Lower leg skin (tissue), 4 donors: ENCODE measurements at places on chromosomes 5 and 9.
A peak's percentile ranks its signal among the peaks of the same experiment; 100 is the strongest.

GRCh38 chr9:5939530-5939929, 48.8 kb downstream of the MLANA start:
- DNase-seq: no peak

GRCh38 chr5:102277144-102277543, 18.9 kb downstream of the SLCO4C1 start:
- DNase-seq: no peak

- no peak for DNase-seq
Measured at GRCh38 chr9:118271331-118271730, 567.1 kb downstream of the TLR4 start.

- DNase-seq: no peak
Measured at GRCh38 chr5:86500947-86501346, 116.8 kb upstream of the COX7C start.

- DNase-seq: no peak
Measured at GRCh38 chr9:113966394-113966793, 90.3 kb downstream of the ZNF618 start.

GRCh38 chr5:89604342-89604741, 721.4 kb upstream of the MEF2C start:
- DNase-seq: no peak

GRCh38 chr9:101514071-101514470, 19.6 kb upstream of the RNF20 start:
- DNase-seq: no peak

- peak; percentile 10 for DNase-seq
Measured at GRCh38 chr5:148967783-148968182, 95.1 kb downstream of the SH3TC2 start.

DNA sequence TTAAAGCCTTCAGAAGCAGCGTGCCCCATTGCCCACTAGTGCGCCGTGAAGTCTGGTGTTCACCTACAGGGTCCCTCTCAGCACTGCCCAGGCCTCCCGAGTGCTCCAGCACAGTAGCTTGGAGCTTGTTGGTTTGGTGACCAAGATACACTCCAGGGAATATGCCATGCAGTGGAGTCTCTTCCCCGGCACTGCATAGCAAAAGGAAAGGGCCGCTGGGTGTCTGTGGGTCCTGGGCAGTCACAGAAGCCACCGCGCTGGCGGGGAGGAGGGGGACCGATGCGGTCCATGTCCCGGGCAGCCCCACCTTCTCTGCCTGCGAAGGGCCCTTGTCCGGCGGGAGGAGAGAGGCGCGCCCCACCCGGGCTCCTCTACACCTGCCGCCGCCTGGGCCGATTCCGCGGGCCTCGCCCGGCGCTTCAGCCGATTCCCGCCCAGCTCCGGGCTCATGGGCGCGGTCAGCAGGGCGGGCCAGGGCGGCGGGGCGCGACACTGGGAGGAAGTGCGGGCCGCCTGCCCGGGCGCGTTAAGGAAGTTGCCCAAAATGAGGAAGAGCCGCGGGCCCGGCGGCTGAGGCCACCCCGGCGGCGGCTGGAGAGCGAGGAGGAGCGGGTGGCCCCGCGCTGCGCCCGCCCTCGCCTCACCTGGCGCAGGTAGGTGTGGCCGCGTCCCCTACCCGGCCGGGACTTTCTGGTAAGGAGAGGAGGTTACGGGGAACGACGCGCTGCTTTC, at the start of gene SYK:
Gene SYK (plus strand): TSS at position 579 of the 732 bp plus-strand sequence. CDS start 42,080 bp downstream, outside the sequence.
- DNase-seq: no peak

GRCh38 chr5:6496636-6497035, 48.0 kb downstream of the UBE2QL1 start:
- no peak for DNase-seq

GRCh38 chr9:121548666-121549065, 49.0 kb upstream of the GGTA1 start:
- DNase-seq: no peak
